ENCODE measurements at places on chromosomes 13 and 19.

DNA sequence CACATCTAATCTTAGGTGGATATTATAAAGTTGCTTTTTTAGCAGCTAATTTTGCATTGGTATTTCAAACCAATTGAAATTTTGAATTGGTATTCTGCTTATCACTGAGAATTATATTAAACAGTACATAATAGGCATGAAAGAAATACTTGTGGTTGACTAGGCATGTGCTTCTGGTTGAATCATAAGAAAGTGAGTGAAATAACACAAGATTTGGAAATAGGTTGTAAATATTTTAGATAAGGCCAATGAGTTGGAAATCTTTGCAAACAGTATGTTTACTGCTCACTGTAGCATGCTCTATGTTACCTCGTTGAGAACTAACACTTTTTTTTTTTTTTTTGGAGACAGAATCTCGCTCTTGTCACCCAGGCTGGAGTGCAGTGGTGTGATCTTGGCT, 66.8 kb upstream of the RFC3 start:
- no peak for DNase-seq

DNA sequence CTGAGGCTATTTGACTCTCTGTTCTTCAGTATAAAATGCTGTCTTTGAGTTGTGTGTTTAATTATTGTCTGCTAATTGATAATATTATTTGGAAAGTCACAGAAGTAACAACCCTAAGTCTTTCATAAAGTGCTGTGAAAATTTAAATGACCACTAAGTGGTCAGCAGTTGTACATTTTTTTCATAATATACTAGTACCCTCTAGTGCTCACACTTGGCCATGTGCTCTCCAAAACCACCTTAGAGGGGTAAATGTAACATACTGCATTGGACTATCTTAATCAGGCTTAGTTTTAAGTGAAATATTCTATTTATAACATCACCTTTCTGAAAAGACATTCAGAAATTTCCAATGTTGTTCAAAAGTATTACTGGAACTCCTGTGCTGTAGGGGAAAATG, 745.3 kb downstream of the GPC5 start:
- DNase-seq = no peak

DNA sequence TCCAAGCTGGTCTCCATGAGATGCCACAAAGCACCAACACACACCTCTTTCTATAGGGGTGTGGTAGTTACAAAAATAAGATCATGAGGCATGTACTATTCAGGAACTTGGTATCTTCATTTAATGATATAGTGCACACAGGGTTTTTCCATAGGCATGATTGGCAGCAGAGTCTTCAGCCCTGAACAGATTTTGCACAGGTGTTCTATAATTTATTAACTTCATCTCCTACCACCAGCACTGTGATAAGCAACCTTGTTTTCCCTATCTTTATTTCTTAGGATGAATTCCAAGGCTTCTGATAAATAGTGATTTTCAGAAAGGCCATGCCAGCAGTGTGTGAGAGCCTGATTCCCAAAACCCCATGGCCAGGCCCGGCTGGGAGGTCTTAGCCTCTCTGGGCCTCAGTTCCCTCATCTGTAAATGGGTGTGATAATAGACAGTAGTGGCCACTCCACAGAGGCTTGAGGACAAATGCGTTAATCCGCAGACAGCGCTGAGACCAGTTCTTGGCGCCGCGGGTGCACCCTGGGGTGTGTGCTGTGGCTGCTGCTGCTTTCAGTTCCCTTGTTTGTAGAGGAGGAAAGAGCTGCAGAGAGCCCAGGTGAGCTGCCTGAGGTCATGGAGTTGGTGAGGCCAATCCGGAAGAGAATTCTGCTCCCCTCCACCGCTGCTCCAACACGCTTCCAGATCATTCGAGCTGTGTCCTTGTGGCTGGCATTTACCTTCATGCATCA, 33.1 kb downstream of the DHRS12 start:
- DNase-seq = no peak

- no peak for DNase-seq
These were observed 5.7 kb upstream of the CA11 start for GRCh38 chr19:48651683-48652048.

DNA sequence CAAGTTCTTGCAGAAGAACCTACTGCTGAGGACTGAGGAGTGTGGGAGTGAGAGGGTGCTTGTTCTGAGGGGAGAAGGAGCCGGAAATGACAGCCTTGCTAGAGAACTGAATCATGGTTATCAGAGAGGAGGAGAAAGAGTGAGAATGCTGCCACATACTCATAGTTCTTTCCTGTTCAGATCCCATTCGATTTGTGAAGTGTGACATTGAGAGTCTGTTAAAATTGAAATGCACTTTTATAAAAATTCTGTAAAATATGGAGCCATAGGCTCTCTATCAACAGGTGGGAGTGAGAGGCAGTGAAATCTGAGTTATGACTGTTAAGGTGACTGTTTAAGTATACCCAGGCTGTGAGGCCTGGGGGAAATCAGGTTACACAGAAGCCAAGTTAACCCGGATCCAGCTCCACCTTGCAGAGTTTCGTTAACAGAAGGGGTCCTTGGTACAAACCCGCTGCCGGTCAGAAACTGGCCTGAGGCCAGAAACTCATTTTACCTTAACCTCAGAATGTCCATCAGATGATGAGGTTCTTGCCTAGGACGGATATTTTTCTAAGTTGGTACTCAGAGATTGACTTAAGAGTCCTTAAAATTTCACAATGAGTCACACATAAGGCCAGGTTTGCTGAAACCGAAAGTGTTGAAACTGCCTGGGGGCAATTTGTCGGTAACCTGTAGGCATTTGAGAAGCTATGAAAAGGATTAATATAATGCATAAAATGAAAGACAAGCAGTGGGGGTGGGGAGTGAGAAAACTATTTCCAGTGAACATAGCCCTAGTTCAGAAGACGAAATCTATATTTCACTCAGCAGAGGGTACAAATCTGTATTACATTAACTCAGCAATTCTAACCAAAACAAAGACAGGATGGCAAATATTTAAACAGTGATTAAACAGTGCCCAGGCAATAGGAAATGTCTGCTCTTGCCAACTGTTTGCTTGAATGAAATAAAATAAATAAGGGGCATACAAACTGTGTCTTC, 350.5 kb downstream of the KCNRG start:
- no peak for DNase-seq

DNA sequence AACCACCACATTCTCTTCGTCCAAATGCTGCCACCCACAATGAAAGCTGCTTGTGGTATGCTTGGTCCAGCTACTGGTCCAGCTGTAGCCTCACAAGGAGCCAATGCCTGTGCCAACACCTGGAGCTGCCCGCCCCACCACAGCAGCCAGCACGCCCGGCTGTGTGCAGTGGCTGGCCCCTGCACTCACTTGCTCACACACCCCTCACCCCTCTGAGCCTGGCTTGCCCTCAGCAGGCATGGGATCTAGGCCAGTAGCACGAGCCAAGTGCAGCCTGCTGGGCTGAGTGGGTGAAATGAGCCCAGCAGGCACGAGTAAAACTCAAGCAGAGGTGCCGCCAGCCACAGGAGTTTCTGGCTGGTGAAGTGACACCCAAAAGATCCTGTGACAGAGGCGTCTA, 2096.4 kb upstream of the PCDH20 start:
- DNase-seq = no peak

DNA sequence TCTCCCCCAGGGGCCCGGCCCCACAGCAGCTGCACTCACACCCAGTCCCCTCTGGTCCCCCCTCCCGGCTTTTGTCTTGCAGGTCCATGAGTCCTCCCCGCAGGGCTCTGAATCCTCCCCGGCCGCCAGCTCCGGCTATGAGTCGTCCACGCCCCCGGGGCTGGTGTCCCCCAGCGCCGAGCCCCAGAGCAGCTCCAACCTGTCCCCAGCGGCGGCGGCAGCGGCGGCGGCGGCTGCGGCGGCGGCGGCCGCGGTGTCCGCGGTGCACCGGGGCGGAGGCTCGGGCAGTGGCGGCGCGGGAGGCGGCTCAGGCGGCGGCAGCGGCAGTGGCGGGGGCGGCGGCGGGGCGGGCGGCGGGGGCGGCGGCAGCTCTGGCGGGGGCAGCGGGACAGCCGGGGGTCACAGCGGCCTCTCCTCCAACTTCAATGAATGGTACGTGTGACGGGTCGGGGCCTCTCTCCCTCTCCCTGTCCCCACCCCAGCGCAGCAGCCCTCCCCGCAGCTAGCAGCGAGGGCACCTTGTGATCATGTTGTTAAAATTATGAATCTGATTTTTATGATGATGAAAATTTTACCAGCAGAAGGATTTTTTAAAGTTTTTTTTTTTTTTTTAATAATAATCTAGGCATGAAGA, 3.8 kb downstream of the ZIC2 start:
- no peak for DNase-seq

DNA sequence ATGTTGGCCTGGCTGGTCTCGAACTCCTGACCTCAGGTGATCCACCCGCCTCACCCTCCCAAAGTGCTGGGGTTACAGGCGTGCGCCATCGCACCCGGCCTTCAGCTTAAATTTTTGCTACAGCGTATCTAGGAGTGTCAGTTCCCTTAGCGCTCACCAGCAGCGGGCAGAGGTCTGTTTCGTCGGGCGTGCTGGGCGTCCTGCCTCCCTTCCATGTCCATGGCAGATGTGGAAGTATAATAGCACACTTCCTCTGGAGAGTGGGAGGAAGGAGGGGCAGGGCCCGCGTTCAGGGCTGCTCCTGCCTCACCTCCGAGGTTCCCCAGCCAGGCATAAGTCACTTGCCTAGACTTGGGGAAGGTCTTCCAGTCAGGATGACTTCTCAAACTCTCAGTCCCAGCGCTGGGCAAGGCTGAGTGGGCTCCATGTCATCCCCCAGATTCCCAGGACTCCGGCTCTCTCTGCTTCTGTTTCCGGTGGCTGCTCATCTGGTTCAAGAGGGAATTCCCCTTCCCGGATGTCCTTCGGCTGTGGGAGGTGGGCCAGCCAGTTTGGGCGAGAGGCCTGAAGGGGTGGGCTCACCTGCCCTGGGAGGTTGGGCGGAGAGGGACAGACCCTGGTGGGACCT, 9.5 kb downstream of the IL4I1 start:
- no peak for DNase-seq

DNA sequence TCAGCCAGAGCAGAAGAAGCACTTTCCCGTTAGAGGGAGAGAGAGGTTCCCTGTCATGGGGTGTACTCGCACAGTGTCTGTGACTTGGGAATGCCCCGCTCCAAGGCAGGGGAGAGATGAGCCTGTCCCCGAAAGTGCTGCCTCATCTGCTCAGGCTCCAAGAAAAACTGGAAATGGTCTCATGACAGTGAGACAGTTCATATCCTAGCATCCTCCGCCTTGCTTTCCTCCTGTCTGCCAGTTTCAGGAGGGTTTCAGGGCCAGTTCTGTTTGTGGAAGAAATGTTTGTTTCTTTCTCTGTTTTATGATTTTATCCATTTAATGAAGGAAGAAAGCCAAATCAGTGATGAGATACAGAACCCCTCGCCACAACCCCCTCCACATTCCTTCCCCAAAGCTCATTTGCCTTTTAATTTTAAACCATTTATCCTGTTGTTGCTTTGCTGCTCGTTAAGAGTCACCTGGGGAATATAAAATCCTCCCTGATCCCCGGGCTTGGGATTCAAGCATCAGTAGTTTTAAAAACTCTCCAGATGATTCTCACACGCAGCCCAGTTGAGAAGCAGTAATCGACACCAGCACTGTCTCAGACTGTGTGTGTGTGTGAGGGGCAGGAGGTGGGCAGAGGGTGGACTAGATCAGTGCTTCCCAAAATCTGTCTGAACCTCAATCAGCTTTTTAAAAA, 144.6 kb upstream of the UBL3 start:
- DNase-seq = no peak

DNA sequence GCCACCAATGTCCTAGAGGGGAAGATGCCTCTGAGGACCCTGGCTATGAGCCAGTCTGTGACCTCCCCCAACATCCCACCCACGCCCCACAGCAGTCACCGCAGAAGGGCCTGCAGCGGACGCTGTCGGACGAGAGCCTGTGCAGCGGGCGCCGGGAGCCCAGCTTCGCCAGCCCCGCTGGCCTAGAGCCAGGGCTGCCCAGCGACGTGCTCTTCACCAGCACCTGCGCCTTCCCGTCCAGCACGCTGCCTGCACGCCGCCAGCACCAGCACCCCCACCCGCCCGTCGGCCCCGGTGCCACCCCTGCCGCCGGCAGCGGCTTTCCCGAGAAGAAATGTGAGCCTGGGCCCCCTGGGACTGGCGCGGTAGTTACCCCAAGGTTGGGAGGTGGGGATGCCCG, 30.6 kb downstream of the DPF1 start:
- DNase-seq = no peak

DNA sequence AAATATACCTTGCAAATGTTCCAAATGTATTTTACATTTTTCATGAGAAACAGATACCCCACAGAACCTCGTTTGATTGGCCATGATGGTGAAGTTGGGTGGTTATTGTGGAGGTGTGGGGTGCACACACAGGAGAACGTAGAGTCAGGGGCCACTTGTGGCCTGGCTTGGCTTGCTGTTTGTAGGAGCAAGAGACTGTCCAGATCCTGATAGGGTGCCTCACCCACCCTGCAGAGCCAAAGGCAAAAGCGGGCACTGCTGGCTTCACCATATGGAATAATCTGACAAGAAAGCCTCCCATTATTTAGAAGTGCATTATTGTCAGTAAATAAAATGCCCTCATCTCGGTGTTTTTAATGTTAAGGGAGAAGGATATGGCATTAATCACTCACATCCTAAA, 330.2 kb downstream of the TEX29 start:
- no peak for DNase-seq

- no peak for DNase-seq
These were observed 4.9 kb downstream of the ACTMAP start for GRCh38 chr19:40745402-40745780.

- DNase-seq = no peak
These were observed 2.1 kb downstream of the EFNB2 start for GRCh38 chr13:106533101-106533942.

GRCh38 chr13:66578305-66578704, 651.8 kb downstream of the PCDH9 start:
- no peak for DNase-seq

Data from stimulated activated CD8-positive, alpha-beta memory T cell treated with anti-CD3 and anti-CD28 coated beads, Interleukin-12 subunit alpha, Interleukin-12 subunit beta, amount 100 ng/mL, for 4 hours (primary cell).